ENCODE measurements at places on chromosomes 5 and 9.

GRCh38 chr5:60387051-60387440, 312.9 kb downstream of the DEPDC1B start:
- no peak for DNase-seq

DNA sequence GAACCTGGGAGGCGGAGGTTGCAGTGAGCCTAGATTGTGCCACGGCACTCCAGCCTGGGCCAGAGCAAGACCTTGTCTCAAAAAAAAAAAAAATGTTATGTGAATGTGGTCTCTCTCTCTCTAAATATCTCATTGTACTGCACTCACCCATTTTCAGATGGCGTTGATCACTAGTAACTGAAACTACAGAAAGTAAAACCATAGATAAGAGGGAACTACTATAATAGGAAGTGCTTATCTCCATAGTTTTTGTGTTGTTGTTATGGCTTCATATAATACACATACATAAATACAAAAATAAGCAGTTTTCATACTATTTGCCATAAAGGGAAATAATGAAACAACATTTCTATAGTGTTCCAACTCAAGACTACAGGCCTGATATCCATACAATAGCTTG, 9.1 kb downstream of the IL31RA start:
- no peak for DNase-seq

- peak; percentile 35 for DNase-seq
Observed at GRCh38 chr9:5951686-5952211, 61.1 kb downstream of the MLANA start.

DNA sequence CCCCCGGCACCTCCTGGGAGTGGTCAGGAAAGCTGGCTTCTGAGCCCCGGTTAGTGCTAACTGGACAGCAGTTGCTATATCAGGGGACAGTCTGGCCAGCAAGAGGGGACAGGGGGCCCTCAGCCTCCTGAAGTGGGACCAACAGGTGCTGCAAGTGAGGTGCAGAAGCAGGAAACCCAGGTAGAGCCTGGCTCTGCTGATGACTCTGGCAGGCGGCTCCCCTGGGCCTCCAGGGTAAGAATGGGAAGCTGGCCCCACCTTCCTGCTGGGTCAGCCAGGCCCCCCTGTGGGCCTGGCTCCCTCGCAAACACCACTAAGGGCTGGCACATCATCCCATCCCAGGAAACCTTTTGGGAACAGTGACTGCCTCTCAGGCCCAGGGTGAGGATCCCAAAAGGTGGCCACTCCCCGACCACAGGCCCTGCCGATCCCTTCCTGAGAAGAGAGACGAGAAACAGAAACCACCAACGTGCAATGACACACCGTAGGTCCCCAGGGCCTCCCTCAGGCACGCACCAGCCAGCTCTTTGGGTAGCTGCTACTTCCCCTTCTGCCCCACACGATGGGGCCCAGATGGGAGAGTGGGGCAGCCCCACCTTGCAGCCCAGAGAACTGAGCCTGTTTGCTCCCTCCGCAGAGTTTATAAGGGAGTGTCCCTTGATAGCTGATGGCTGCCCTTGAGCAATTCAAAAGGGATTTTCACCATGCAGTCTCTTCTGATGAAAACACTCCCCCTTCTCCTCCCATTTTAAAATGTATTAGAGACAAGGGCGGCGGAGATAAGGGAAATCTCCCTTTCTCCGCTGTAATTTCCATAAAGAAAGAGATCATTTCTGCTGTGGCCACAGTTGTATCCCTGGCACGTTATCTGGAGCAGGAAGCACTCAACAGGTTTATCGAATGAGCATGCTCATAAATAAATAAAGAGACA, 76.8 kb downstream of the STK10 start:
- DNase-seq: peak; percentile 79

DNA sequence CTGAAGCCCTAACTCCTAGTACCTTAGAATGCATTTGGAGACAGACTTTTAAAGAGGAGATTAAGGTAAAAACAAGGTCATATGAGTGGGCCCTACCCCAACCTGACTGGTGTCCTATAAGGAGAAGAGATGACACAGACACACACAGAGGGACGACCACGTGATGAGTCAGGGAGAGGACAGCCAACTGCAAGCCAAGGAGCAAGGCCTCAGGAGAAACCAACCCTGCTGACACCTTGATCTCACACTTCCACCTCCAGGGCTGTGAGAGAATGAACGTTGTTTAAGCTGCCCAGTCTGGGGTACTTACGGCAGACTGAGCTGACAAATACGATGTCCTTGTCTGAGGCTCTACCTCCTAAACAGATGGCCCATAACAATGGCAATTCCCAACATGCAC, 93.6 kb downstream of the ROR2 start:
- DNase-seq: no peak

- DNase-seq: no peak
Observed at GRCh38 chr5:137096149-137097103, 402.7 kb downstream of the SPOCK1 start.

- DNase-seq: no peak
Observed at GRCh38 chr9:108852079-108852478, 3.7 kb downstream of the ACTL7B start.

DNA sequence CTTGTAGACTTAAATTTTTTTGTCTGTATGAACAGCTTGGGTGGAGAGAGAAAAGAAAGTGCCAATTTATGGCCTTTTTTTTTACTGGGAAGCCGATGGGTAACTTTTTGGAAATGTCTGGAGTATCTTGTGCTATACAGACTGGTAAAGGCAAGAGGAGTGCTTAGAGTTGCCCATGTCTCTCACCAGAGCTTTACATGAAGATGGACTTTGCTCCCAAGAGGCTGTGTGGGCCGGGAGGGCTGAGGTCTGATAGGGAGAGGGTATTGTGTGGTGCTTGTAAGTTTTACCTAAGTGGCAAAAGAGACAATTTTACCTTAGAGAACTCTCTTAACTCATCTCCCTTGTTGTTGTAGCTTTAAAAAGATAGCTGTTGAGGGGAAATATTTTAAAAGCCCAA, 203.2 kb downstream of the SEMA6A start:
- no peak for DNase-seq

GRCh38 chr9:32866273-32866672, 82.9 kb downstream of the TMEM215 start:
- DNase-seq: no peak

DNA sequence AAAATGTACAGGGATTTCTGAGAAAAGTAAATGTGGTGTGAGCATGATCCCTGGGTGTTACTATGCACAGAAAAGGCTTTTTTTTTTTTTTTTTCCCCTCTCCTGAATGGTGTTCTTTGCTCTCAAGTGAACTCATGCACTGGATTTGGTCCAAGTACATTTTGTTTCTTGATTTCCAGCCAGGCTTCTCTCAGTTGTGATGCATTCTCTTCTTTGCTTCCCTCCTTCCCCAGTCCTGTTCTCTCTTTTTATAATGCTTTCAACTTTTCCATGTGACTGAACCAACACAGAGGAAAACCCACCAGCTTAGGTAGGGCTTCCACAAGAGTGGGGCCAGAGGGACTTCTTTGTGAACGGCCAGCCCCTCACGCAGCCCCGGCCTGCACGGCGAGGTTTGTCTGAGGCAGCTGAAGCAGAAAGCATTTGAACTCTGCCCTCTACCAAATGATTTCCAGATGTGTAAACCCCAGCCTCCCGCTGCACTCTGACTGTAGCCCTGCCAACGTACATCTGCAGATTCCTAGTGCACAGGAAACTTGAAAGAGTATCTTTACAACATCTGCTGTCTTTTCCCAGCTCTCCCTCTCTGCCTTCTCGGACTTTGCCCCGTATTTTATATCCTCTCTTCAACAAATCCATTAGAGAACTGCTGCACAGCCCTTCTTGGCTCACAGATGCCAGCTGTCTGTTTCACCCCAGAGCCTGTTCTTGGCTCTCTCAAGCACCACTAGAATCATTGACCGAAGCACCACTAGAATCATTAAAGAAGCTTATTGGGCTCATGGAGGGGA, 71.8 kb upstream of the CD180 start:
- peak; percentile 94 for DNase-seq

- peak; percentile 61 for DNase-seq
Observed at GRCh38 chr9:33517373-33517772, 6.7 kb upstream of the ANKRD18B start.

- DNase-seq: no peak
Observed at GRCh38 chr9:13205824-13206223, 73.7 kb downstream of the MPDZ start.

DNA sequence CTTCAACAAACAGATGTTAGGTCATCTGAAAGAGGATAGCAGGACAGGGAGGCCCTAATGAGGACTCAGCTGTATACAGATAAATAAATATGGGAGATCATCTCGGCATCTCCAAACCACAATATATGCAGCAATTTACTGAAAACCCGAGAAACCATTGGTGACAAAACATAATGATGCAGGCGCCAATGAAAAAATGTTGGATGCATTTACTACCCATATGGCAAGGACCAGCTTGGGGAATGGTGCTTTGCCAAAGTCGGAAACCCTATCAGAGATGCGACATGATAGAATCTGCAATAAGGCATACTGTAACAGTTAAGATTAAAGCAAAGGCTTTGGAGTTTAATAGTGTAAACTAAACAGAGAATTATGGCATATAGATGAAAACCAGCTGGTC, 92.0 kb downstream of the SNCAIP start:
- no peak for DNase-seq

DNA sequence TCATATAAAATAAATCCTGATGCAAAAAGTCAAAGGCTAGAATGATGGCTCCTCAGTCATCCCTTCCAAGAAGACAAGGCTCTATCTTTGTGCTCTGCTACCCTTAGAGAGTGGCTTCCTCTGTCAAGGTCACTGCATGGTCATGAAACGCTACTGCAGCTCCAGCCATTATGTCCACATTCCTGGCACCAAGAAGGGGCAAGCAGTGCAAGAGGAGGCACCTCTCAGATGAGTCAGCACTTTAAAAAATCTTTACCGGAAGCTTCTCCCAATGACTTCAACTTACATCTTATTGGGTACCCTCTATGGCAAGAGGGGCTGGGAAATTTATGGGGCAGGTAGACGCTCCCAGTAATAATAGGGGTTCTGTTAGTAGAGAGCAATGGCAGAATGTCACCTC, 129.5 kb upstream of the CPEB4 start:
- DNase-seq: no peak

DNA sequence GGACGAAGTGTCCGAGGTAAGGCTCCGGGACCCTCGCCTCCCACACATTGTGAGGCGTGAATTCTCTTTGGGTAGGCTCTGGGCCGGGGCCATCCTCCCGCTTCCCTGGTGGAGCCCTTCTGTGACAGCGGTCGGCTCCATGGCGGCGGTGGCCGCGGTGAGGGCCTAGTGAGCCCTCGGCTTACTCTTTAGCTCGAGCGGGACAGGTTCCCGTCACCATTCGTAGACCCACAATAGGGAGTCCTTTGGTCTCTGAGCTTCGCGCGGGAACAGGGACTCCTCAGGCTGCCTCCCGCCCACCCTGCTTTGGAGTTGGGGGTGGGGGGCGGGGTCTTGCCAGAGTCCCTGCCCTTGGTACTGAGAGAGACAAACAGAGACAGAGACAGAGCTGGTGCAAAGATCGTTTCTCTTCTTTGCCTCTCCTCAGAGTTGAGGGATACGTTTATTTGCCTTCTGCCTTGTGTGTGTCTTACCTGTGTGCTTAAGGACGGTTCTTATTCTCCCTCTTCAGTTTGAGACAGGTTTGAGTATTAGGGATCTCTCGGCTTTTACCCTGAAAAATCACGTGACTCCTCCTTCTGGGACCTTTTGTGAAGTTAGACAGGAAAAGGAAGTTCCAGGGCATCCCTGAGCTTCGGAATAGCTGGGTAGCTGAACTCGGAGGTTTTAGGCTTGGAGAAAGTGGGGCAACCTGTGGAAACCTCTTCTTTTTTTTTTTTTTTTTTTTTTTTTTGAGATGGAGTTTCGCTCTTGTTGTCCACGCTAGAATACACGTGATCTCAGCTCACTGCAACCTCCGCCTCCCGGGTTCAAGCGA, 833 bp downstream of the ANKHD1 start:
- DNase-seq: peak; percentile 30

DNA sequence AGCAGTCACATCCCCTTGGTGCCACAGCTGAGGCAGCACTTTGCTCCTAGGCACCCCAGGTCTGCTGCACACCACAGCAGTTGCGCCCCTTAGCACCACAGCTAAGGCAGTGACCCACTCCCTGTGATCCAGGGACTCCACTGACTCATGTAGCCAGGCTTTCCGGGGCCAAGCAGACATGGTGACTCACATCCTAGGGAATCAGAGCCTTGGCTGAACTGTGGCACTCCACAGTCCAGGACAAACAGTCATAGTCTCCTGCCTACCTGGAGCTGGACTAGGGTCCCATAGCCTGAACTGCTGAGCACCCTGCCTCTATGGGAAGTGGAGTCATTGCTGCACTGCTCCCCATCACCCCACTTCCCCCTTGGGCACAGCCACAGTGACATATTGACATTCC, 338.7 kb downstream of the NPR3 start:
- peak; percentile 91 for DNase-seq

DNA sequence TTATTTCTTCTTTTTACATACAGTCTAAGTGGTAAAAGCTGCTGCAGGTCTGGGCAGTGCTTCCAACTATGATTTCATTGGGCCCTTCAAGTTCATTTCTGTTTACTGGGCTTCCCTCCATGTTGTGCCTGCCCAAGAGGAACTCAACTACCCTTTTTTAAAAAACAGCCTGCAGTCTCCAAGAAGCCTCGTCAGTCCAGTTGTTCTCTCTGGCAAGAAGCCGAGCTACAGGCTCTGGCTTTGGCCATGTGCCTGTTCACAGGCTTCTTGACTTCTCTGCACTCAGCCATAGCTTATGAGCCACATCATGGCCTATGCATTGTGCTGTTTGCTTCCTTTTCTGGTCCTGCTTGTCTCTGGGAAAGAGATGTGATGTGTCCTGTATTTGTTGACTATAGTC, 119.7 kb upstream of the PJA2 start:
- DNase-seq: peak; percentile 23

DNA sequence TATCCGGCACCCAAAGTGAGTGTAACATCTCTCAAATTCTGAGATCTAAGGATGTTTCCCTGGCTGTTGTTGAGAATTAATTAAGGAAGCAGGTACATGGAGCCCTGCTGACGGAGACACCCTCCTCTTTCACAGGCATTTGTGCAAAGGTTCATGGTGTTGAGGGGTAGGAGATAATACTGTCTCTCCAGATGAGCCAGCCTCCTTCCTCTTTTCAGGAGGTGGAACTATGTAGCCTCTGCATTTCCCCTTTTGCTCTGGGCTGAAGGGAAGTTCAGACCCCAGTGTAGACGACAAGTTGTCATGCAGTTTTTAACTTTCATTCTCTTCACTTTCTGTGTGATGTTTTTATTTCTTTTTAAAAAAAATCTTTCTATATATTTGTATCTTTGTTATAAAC, 107.5 kb downstream of the GALNT10 start:
- DNase-seq: no peak

GRCh38 chr5:174400461-174400860, 323.9 kb upstream of the MSX2 start:
- DNase-seq: no peak

DNA sequence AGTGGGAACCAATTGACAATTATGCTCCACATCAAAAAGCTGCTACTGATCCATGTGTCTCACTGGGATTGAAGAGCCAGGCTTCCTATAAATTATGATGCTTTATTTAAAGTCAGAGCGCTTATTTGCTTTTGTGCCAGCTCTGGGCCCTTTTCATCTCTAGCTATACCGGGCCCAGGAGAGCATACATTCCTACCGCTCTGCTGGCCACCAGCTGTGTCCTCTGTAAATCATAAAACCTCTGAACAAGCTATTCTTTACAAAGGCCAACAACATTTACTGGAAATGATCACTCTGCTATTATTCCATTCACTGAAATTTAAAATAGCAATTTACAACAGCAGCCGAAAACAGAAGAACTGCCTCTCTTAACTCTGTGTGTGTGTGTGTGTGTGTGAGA, 86.6 kb downstream of the ZNF608 start:
- no peak for DNase-seq

GRCh38 chr5:77175231-77175630, 35.2 kb upstream of the PDE8B start:
- peak; percentile 66 for DNase-seq

All from fibroblast of skin of scalp (primary cell).